ENCODE measurements at places on chromosomes 12 and 14.

DNA sequence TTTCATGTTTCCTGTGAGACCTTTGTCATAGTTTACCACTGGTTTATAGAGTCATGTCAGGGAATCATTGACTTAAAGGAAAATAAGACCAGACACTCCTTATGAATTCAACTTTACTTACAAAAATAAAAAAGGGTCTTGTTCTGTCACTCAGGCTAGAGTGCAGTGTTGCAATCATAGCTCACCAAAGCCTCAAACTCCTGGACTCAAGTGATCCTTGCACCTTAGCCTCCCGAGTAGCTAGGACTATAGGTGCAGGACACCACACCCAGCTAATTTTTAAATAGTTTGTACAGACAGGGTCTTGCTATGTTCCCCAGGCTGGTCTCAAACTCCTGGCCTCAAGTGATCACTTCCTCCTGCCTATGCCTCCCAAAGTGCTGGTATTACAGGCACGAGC, 19.0 kb downstream of the SLC41A2 start:
- no peak for DNase-seq

- no peak for DNase-seq
Measured at GRCh38 chr14:105602799-105603793, 76.7 kb downstream of the TMEM121 start.

GRCh38 chr12:131151558-131152345, 198.0 kb downstream of the ADGRD1 start:
- no peak for DNase-seq

DNA sequence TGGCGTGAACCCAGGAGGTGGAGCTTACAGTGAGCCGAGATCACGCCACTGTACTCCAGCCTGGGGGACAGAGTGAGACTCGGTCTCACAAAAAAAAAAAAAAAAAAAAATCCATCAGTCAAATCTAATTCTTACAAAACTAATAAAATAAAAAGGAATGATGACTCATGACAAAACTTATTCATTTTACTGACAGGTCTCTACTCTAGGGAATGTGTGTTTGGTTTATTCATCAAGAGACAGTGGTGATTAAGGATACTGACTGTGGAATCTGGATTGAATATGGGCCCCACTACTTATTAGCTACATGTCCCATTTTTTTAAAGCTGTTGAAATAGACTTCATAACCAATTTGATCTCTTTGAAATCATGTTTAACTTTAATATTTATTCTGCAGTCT, 29.3 kb upstream of the GAS2L3 start:
- no peak for DNase-seq

GRCh38 chr12:65602253-65602609, 222.1 kb upstream of the HMGA2 start:
- no peak for DNase-seq

GRCh38 chr12:51504851-51505250, 80.2 kb downstream of the SLC4A8 start:
- no peak for DNase-seq

- DNase-seq, result no peak
Measured at GRCh38 chr14:77275041-77275580, 4.1 kb upstream of the NGB start.

DNA sequence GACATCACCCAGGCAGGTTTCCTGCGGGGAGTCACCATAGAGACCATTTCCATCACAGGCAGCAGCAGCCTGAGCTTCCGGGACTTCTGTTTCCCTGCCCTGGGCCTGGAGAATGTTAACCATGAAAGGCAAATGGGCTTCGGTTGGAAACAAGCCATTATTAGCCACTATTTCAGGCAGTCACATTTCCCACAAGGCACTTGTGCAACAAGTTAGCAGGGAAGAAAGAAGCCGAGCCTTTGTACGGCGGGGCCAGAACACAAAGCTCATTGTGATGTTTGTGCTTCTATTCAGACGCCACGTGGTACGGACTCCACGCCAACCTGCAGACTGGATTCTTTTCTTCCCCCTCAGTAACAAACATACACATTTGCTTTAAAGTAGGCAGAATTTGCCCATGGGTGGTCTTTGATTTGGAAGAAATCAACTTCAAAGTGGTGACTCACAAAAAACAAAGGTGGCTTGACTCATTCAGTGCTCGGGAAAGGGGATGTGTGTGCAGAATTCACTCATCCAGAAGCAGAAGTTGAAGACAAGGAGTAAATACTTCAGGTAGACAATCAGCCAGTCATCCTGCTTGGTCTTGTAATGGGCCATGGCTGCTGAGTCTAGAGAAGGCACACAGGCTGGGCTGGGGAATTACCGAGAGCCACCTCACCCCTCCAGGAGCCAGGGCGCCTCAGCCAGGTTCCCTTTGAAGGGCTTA, 154.2 kb upstream of the PRMT8 start:
- no peak for DNase-seq

GRCh38 chr14:49598189-49598484, 603 bp upstream of the LRR1 start:
- peak; percentile 27 for DNase-seq

DNA sequence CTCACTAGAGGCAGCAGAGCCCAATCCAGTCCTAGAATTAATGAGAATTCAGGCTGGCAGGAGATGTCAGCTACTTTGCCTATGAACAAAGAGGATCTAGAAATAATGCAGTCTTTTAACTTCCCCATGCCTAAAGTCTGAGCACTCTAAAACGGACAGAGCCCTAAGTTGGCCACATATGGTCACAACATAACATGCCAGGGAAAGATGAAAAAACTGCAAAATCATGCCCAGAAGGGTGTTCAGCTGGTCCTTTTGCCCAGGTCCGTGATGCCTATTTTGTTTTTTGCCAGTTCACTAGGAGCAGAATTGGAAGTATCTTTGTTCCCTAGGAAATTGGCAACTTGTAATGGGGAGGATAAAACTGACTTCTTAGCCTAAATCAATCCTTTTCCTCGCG, 20.3 kb upstream of the LMNTD1 start:
- DNase-seq, result no peak

GRCh38 chr12:32577328-32577727, 101.8 kb upstream of the DNM1L start:
- DNase-seq, result no peak

GRCh38 chr12:120055231-120056000, 61.1 kb downstream of the RAB35 start:
- no peak for DNase-seq

GRCh38 chr12:57276935-57277563, 26.1 kb upstream of the STAC3 start:
- DNase-seq, result no peak

GRCh38 chr14:32013083-32013482, 64.0 kb upstream of the ARHGAP5 start:
- DNase-seq, result no peak

DNA sequence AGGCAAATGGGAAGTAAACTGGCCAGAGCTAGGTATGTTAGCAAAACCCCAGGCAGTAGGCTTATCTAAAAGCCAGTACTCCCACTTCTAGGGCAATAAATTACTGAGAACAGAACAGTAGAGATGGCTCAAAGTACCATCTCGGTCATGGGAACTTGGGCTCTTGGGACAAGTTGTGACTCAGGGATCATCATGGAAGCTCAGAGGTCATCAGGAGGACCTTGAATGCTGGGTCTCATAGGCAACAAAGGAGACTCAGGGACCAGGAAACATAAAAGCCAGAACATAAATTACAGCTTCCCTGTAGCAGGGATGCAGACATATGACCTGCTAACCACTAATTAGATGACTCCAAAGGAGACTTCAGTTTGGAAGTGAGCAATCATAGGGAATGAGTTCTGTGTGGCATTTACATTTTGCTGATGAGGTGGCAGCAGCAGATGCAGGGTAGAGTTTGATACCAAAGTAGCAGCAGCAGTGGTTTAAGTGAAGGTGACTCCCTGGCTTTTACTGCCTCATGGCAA, 97.6 kb upstream of the SCAF11 start:
- DNase-seq, result no peak

DNA sequence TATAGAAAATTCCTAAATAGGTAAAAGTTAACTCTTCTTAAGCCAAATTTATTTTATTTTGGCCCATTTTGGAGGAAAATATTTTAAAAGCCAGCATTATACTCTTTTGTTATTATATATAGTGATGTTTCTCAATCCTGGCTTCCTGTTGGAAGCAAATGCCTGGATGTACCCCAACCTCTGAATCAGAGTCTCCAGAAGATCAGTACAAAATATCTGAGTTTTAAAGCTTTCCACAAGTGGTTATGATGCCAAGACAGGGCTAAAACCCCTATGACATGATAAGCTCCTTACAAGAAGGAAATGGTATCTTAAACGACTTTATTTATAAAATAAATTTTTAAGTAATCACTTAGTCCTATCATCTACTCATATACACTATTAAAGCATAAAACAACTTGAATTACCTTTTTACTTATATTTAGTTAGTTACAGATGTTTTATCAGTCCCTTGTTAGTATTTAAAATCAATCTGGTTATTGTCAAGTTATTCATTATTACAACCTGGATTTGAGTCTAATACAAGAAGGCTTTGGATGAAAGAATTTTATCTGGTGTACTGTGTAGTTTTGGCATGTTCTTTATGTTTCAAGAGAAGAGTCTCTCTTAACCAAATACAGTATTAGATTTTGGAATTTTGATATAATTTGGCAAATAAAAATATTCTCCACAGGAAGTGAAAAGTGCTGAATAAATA, 238.1 kb downstream of the SLC2A13 start:
- no peak for DNase-seq

DNA sequence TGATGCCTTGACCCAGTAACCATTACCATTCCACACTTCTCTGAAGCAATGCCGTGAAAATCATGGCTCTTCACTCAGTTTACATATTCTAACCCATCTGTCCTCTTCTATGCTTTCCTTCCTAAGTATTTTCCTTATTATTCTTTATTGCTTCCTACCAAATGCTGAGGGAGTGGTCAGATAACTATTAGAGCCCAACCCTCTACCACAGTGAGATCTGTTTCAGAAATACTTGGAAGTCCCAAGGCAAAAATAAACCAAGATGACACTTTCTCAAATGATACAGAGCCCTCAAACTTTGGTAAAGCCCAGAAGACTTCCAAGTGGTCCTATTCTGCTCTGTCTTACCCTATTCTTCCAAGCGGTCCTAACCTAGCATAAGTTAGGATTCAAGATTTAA, 68.0 kb downstream of the MED13L start:
- no peak for DNase-seq

DNA sequence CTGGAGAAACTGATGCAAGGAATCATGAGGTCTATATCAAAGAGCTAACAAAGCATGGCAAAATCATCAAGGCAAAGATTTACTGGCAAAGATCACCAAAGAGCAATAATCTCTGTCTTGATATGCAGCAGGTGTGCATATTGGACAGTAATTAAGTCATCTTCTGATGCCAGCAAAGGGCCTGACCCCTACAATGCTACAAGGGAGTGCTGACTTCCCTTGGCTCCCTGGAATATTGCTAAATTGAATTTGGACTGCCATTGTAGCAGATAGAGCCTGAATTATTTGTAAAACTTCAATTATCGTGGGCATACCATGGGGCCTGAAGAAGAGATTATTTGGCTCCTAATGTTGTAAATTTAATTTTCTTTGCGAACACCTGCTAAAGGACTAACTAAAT, 307.9 kb upstream of the SYT1 start:
- no peak for DNase-seq

DNA sequence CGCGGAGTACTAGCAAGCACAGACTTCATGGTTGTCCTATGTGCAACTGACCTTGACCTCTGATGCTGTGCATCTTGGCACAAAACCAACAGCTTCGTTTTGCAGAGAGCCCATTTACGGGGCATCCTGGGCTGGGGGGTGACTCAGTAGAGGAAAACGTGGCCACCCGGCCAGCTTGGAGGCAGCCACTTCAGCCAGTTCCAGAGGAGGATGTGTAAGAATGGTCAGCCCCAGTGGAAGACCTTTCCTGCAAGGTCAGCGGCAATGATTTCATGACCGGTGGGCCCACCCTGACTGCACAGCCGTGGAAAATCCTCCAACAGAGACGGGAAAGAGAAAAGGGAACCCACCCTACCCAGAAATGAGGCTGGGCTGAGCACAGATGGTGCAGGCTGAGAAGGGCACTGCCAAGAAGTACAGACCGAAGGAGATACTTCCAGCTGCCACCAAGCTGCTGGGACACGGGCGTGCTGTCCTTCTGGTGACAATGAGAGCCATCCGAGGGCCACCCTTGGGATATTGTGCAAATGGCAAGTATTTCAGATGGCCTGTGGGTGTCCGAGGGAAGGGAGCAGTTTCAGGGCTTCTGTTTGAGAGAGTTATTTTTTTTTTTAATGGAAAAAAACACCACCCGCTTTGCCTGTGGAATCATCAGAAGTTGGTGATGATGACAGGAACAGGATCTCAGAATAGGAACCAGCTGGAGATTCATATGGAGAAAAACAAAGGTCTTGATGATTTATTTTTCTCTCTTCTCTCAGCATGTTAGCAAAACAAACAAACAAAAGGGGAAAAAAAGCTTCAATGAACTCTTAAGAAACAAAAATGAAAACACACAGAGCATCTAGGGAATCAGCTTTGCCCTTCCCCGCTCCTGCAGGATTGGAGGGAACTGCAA, 120.2 kb upstream of the RFLNA start:
- DNase-seq, result no peak

GRCh38 chr12:67937822-67938221, 51.4 kb upstream of the IFNG-AS1 start:
- DNase-seq, result no peak

DNA sequence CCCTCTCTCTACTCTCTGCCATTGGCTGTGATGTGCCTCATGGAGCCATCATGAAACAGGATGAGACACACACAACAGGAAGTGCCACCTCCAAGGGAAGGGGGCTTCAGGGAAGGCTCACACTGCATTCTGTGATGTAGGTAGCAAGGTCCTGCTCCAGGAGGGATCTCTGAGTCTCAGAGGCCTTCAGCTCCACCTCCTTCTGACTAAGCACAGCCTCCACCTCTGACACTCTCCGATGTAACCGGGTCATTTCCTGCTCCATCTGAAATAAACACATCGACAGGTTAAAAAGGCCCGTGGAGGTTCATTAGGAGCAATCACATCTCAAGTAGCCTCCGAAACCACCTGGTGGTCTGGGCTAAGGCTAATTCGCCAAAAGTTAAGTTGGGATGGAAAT, 93.3 kb downstream of the CIT start:
- no peak for DNase-seq

DNA sequence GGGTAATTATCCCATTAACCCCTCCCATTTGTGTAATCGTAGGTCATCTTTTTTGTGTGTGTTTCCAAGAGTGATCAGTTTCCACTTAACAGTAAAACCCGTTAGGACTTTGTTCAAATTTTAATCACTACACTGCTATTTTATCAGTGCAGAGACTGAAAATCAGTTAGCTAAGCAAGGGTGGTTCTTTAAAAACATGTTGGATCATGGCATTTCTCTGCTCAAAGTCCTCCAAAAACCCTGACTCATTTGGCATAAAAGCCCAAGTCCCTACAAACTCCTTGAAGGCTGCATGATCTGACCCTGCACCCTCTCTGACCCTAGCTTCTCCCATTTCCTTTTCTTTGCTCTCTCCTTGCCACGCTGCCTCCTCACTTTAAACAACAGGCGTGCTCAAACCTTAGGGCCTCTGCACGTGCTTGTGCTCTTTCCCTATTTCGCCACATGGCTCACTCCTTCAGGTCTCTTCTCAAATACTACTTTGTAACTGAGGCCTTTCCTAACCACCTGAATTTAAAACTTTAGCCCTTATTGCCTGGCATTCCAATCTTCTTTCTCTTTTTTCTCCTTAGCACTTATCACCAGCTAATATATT, 13.2 kb upstream of the OVCH1 start:
- no peak for DNase-seq

- DNase-seq, result no peak
Measured at GRCh38 chr12:73274976-73275375, 1002.8 kb downstream of the TRHDE start.

Data from CD8-positive, alpha-beta T cell (primary cell).